B cell (primary cell): ENCODE measurements at places on chromosomes 5 and 9. TPM values are rescaled to one million over a fixed set of nuclear protein-coding genes. Genes with fewer than 3 reads are reported as not detected.

CD14 gene
- polyA plus RNA-seq, result 4.3 and 11.4 TPM in 2 replicates

ANXA6 gene
- 131 and 136 TPM in 2 replicates for polyA plus RNA-seq

DNA sequence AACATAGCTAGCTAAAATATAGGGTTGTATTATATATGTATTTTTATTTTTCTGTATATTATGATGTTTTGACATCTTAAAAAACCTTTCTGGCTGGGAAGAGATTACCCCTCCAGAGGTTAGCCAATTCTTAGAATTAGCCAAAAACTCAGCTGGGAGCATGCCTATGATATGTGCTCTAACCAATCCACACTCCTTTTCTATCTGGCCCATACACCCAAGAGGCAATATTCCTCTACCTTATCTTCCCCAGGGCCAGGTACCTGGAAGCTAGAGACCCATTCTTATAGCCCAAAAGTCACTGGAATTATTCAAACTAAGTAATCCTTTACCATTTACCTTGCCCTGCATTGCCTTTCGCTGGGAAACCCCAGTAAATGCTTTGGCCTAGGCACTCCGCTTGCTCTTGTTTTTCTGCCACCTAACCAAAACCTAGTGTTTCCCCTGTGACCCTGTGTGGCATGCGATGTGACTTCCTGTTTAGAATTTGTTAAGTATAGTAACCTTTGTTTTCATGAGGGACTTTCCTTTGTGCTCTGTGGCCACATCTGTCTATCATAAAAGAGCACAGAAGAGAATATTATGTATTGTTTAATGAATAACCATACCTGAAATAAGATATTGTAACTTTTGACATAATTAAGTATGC is 37.4 kb downstream of the CSNK1G3 start:
- DNase-seq, result peak; percentile 89

DNA sequence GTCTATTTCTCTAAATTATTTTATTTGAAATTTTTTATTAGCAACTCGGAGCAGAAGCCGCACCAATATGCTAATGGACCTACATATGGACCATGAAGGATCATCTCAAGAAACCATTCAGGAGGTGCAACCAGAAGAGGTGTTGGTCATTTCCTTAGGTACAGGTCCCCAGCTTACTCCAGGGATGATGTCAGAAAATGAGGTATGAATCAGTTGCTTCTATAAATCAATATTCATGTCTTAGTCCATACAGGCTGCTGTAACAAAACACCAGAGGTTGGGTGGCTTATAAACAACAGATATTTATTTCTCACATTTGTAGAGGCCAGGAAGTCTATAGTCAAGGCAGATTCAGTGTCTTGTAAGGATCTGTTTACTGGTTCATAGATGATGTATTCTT is 50.8 kb downstream of the GAPVD1 start:
- no peak for DNase-seq
